ENCODE measurements at places on chromosomes 5 and 9. TPM values are rescaled to one million over a fixed set of nuclear protein-coding genes. Genes with fewer than 3 reads are reported as not detected.

CARD9 gene
- total RNA-seq, result 1.0 TPM

SMIM33 gene
- not detected for total RNA-seq

EIF4E1B gene
- not detected for total RNA-seq

KCNV2 gene
- total RNA-seq, result not detected

GRXCR2 gene
- not detected for total RNA-seq

CATSPER3 gene
- not detected for total RNA-seq

ZBTB34 gene
- 5.3 TPM for total RNA-seq

DRD1 gene
- total RNA-seq, result not detected

PCDHB2 gene
- total RNA-seq, result 6.8 TPM

IPPK gene
- 25.0 TPM for total RNA-seq

IFNA2 gene
- total RNA-seq, result not detected

SPDL1 gene
- 15.5 TPM for total RNA-seq

DMGDH gene
- 3.8 TPM for total RNA-seq

NIM1K gene
- total RNA-seq, result under 0.01 TPM

CARTPT gene
- not detected for total RNA-seq

DMRT3 gene
- total RNA-seq, result not detected

SPARC gene
- total RNA-seq, result 222 TPM

TEX48 gene
- total RNA-seq, result not detected

AFF4 gene
- 107 TPM for total RNA-seq

TTC16 gene
- total RNA-seq, result under 0.01 TPM

PCDHA13 gene
- total RNA-seq, result 1.2 TPM

BSPRY gene
- total RNA-seq, result 0.16 TPM

OR1J1 gene
- total RNA-seq, result not detected

PHF24 gene
- under 0.01 TPM for total RNA-seq

ASPN gene
- 0.17 TPM for total RNA-seq

CMBL gene
- total RNA-seq, result 8.3 TPM

CACNA1B gene
- 0.09 TPM for total RNA-seq

ZNF454 gene
- total RNA-seq, result 0.17 TPM

SLC1A3 gene
- 8.3 TPM for total RNA-seq

CLIC3 gene
- total RNA-seq, result 2.9 TPM

PDCD1LG2 gene
- 14.5 TPM for total RNA-seq

WDR38 gene
- total RNA-seq, result not detected

SLC6A19 gene
- total RNA-seq, result not detected

HSPB3 gene
- not detected for total RNA-seq

All from mammary epithelial cell (primary cell).